ENCODE measurements at places on chromosomes 16 and 17.
A peak's percentile ranks its signal among the peaks of the same experiment; 100 is the strongest.

DNA sequence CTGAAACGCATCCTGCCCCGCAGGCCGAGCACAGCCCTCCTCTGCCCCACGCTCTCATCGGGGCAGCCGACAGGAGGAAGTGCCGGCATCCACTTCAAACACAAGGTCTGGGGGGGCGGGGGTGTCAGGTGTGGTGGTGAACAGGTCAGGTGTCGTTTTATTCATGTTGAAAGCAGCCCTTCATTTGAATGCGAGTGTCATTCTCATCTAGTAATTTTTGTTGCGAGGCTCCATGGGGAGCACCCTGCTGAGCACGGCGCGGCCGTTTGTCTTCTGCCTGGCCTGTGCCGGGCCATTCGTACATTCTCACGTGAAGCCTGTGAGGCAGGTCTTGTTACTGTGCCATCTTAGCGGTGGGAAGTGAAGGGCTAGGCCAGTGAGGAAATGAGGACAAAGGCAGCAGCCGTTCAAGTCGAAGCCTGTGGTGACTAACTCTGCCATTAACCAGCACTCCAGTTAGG is 1.9 kb downstream of the ACSF3 start:
- no peak for DNase-seq

- no peak for DNase-seq
These were observed 145.0 kb downstream of the CCDC182 start for GRCh38 chr17:57600074-57600473.

DNA sequence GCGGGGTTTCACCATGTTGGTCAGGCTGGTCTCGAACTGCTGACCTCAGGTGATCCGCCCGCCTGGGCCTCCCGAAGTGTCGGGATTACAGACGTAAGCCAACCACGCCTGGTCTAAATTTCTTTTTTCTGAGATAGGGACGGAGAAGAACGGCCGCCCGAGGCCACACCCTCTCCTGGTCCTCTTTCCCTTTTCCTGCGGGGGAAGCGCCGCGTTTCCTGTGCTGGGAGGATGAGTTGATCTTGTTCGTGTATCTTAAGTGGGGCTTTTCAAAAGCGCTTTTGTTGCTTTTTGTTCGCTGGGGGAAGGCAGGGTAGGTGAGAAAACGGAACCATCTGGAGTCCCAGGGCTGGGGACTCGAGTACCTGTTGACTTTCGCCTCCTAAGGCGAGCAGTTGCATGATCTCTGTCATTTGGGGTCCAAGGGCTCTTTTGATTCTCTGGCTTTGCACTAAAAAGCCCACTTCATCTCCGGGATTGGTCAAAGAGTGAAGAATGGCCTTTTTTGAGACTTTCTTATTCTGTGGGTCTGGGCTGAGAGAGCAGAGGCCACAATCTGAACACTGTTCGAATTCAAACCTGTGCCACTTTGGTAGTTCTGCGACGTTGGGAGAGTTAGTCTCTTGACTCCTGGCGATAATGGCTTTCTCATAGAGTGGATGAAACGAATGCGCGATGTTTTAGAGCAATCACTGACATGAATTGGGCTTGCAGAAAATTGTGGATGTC is 1.3 kb downstream of the FUS start:
- no peak for DNase-seq

DNA sequence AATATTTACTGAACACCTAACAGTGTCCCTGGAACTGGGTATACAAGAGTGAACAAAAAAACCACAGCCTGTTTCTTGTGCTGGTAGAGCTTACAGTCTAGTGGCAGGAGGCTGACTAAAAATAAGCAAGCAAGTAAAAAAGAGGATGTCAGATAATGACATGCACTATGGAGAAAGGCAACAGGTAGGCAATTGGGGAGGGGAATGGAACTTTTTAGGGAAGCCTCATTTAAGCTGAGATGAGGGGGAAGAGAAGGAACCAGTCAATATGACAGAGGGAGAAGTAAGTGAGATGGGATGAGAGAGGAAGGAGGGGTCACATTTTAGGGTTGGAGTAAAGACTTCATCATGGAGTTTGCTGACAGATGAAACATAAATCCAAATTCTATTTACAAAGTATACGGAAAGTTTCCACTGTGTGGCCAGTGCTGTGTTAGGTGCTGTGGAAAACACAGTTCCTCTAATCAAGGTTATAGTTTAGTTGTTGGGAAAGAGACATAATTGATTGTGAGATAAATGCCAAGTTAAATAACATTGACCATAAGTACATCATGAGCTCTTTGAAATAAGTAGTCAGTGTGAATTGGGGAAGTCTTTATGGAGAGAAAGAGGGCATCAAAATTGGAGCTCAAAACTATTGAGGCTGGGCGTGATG is 251.4 kb downstream of the FTO start:
- DNase-seq: no peak

- DNase-seq: no peak
These were observed 27.3 kb downstream of the NUBP1 start for GRCh38 chr16:10770907-10771306.

DNA sequence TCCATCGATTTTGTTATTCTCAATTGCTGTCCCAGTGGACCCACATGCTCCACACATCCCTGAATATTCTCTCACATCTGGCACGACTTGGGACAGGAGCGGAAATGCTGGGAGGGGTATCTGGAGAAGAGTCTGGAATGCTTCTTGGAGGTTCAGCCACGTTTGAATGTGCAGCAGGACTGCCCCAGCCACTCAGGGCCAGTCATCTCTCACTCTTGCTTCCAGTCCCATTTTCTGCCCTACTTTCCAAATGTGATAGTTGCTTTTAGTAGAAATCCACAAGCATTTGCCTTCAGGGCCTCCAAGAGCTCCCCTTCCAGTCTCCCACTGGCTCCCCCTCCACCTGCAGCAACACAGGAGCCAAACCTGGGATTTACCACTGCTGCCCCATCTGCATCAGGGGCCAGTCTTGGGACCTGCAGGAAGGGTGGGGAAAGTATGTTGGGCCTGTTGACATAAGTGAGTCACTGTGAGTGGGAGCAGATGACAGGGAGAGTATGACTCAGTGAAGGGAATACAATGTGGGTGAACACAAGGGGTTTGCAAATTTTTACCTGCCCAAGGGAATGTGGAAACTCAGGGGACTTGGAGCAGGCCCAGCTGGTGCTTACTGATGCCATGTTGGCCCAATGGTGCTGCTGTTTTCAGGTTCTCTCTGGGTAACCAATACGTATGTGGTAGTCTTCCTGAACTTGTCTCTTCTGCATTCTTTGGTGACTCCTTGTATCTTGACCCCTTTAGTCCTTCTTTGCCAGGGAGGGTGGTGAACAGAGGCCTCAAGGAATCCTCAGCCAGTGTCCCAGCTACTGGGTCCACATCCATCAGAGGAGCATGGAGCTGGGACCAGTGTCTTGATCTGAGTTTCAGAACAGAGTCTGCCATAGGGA is 78.8 kb upstream of the CRHR1 start:
- no peak for DNase-seq

DNA sequence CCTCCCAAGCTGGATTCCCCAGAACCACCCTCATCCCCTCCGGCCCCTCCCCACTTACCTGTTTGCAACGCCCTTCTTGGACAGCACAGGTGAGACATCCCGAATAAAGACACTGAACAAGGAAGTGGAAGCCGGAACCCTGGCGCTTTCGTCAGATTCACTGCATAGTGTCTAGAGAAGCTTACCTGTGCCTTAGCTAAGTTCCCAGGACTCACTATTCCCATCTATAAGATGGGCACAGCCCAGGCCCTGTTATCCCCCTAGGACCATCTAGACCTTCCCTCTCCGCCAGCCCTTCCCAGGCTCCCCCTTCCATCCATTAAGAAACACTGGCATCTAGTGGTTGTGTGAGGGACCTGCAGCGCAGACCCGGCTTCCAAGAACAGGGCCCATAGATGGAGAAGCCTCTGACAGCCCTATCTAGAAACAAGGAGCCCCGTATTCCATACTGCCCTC is 26.9 kb upstream of the RPL38 start:
- DNase-seq: no peak

- DNase-seq: no peak
These were observed 109.8 kb downstream of the CDK5R1 start for GRCh38 chr17:32596628-32597027.

- DNase-seq: peak; percentile 30
These were observed 70.8 kb downstream of the XPO6 start for GRCh38 chr16:28140788-28141618.

- DNase-seq: no peak
These were observed 26.5 kb downstream of the HEATR9 start for GRCh38 chr17:35842239-35842638.

- DNase-seq: no peak
These were observed 9.6 kb upstream of the TMEM220 start for GRCh38 chr17:10739386-10739785.

- no peak for DNase-seq
These were observed 121.7 kb downstream of the MYO1D start for GRCh38 chr17:32755045-32755805.

GRCh38 chr17:29149431-29150064 is 30.6 kb downstream of the MYO18A start:
- no peak for DNase-seq

GRCh38 chr17:60792250-60792898 is 114.7 kb downstream of the BCAS3 start:
- DNase-seq: no peak

DNA sequence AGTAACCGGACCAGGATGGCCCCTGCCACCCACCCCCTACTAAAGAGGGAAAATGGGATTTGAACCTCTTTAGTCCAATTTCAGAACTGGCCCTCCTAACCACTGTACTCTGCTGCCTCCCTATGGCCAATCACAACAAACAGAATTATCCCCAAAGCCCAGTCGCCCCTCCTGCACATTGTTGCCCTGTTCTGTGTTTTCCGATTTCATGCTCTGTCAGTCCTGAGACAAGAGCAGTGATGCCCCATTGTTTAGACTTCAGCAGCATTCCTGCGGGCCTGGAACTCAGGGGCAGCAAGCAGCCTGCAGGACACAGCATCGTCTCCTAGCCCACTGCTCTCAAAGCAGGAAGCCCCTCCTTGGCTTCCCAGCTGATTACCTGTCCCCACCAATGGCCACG is 20.5 kb upstream of the KLHL11 start:
- DNase-seq: no peak

- DNase-seq: no peak
These were observed 251.6 kb downstream of the GSG1L start for GRCh38 chr16:27811881-27812280.

DNA sequence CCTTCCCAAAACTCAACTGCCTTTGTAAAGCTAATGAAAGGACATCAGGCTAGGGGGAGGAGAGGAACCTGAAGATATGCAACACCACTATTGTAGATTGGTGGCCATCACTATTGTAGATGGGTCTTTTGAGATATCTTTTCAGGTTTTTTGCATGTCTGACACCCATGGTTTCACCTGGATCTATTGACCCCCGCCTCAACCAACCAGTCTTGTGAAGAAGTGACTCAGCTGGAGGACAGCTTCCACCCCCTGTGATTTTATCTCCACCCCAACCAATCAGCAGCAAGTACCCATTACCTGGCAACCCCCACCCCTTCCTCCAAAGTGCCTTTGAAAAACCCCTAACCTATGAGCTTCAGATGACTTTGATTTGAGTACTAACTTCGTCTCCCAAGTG is 382.6 kb upstream of the GOT2 start:
- DNase-seq: no peak

GRCh38 chr17:3657874-3658783 is 10.2 kb downstream of the TAX1BP3 start:
- DNase-seq: no peak

- no peak for DNase-seq
These were observed 30.5 kb upstream of the TANC2 start for GRCh38 chr17:62935523-62935922.

DNA sequence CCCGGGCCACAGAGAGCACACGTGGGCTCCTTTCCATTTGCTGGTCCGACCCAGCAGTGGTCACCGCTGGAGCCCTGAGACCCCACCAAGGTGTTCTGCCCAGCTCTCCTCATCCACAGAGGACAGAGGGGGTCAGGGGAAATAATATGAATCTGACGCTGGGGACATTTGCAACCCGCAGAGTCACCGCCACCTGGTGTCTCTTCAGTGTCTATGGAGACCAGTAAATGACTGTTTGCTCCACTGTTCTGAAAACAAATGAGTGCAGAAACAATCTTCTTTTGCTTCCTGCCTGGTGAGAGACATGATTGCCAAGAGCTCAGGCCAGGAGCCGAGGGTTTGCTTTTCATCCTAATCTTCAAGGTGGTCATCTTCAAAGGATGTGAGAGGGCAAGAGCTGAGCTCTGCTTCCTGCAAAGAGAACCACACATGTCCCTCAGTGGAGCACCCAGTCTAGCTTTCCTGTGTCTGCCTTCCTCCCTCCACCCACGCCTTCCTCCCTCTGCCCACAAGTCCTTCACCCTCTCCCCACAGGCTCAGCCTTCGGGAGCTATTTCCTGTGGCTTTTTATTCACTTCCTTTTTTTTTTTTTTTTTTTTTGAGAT is 14.7 kb upstream of the KLHDC4 start:
- peak; percentile 12 for DNase-seq

DNA sequence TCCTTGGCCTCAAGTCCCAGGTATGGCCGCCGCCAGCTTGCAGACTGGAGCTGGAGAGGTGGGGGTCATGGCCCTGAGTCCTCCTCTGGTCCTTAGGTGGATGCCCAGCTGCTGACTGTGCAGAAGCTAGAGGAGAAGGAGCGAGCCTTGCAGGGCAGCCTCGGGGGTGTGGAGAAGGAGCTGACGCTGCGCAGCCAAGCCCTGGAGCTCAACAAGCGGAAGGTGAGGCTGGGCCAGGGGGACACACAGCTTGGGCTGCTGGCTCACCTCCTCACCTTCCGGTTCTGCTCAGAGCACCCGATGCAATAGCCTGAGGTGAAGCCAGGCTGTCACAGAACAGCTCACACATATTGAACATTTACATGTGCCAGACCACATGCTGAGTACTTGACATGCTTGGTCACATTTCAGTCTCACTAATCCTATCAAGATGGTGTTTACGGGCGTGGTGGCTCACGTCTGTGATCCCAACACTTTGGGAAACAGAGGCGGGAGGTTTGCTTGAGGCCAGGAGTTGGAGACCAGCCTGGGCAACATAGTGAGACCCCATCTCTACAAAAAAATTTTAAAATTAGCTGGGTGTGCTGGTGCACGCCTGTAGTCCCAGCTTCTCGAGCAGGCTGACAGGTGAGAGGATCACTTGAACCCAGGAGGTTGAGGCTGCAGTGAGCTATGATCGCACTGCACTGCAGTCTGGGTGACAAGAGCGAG is 7.4 kb downstream of the RNF40 start:
- no peak for DNase-seq

- DNase-seq: no peak
These were observed 87.8 kb downstream of the WNT3 start for GRCh38 chr17:46730679-46731078.

DNA sequence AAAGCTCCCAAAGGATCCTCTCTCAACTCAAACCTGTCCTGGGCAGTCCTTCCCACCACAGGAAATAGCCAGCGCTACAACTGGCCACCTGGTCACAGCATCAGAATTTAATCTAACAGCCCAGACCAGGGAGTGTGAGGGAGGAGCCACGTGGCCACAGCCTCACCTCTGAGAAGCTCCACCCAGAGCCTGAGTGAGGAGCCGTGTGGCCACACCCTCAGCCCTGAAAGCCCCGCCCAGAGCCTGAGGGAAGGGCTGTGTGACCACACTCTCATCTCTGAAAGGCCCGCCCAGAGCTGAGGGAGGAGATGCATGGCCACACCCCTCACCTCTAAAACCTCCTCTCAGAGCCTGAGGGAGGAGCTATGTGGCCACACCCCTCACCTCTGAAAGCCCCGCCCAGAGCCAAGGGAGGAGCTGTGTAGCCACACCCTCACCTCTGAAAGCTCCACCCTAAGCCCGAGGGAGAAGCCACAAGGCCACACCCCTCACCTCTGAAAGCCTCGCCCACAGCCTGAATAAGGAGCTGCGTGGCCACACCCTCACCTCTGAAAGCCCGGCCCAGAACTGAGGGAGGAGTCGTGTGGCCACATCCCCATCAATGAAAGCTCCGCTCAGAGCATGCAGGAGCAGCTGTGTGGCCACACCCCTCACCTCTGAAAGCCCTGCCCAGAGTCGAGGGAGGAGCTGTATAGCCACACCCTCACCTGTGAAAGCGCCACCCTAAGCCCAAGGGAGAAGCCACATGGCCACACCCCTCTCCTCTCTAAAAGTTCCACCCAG is 28.6 kb downstream of the SLC38A8 start:
- peak; percentile 2 for DNase-seq

Data from activated CD8-positive, alpha-beta memory T cell treated with anti-CD3 and anti-CD28 coated beads for 1 hour (primary cell).